ENCODE measurements at places on chromosomes 5 and 9. TPM values are rescaled to one million over a fixed set of nuclear protein-coding genes. Genes with fewer than 3 reads are reported as not detected.

- DNase-seq, result no peak
These were observed 71.5 kb downstream of the GADD45G start for GRCh38 chr9:89676281-89676680.

DNA sequence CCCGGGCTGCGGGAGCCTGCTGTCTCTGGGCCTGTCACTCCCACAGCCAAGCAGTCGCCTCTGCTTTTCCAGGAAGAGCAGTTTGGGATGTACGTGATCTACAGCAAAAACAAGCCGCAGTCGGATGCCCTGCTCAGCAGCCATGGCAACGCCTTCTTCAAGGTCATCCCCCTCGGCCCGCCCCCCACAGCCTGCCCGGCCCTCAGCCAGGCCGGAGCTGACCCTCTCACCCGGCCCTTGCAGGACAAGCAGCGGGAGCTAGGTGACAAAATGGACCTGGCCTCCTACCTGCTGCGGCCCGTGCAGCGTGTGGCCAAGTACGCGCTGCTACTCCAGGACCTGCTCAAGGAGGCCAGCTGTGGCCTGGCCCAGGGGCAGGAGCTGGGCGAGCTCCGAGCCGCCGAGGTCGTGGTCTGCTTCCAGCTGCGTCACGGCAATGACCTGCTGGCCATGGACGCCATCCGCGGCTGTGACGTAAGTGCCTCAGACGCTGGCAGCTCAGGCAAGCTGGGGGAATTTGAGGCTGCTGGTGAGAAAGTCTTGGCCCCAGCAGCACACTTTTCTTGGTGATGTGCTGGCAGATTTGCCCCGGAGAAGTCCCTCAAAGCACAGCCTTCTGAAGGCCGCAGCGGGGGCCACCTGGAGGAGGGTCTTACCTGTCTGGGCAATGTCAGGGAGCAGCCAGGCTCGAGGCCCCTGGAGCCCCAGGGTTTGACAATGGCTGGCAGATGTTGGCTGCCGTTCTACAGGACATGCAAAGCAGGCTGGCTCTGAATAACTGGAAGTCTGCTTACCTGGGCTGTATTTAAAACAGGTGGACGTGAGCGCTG lies 20.1 kb upstream of the LRRC14B start:
- no peak for DNase-seq

DNA sequence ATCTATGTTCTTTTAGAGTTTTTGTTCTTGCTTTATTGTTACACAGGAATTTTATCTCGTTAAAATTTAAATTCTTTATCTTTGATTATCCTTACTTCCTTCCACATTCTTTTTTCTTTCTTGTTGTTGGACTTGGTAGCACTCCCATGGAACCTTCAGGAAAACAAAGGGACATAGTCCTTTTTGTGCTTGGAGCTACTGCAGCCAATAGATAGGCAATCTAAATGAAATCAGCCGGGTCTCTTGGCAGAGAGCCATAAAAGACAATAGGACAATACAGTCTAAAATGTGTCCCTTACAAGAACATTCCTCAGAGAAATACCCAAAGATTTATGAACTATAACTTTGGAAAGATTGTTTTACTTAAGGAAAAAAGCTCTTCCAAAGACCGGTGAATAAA lies 548.1 kb upstream of the C9orf72 start:
- no peak for DNase-seq

GRCh38 chr5:159576902-159577301 lies 246.6 kb upstream of the IL12B start:
- no peak for DNase-seq

DNA sequence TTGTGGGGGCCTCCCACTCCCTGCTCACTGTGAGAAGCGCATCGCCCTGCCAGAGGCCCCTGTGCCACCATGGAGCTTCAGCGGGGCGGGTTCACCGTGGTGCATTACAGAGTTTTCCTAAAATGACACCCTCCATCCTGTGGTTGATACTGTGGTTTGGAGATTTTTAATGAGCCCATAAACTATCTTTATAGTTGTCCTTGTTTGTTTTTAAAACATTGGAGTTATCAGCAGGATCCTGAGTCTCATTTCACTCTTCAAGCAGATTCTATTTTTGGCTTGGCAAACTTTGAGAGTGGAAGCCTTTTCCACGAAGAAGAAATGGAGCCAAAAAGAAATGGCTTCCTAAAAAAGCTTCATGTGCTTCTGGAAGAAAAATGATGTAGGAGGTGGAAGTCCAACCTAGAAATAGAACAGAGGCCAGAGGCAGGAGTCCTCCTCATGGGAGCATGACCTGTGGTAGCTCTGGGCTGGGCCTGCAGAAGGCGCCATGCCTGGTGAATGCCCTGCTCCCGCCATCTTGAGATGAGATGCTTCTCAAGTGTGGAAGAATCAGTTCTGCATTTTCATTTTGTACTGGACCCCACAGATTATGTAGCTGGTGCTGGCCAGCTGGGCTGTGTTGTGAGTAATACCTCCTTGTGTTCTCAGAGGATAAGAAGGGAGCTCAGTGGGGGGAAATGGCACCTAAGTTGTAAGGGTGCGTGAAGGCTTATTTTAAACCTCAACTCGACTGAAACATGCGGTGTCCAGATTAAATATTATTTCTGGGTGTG lies 79.0 kb upstream of the RAI14 start:
- DNase-seq, result no peak

- DNase-seq, result no peak
These were observed 46.5 kb upstream of the TNFAIP8 start for GRCh38 chr5:119309326-119309725.

- peak; percentile 48 for DNase-seq
These were observed 2.8 kb downstream of the CDH6 start for GRCh38 chr5:31196309-31196708.

DNA sequence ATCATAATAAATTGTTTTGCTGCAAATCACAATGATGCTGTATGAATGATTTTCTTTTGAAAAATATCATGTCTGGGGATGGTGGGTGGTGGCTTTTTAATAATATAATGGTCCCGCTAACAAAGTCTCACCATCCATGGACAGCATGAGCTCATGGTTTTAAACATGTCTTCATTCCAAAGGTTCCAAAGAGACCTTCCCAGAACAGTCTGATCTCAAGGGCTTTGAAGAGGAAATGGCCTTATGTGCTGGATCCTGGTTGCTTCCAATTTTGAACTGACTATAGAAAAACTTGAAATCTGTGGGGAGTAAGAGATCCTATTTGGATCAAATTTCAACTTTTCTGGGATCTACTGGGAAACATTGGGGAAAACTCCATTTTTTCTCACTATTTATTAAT lies 121.8 kb downstream of the ADAMTS12 start:
- no peak for DNase-seq

Gene HSD17B3
- total RNA-seq, result not detected

Gene GHR
- 60.6 TPM for total RNA-seq

Gene LCN15
- 0.05 TPM for total RNA-seq

Gene RIC1
- 15.2 TPM for total RNA-seq

Gene LIFR
- 7.1 TPM for total RNA-seq

Gene ZBTB34
- 7.4 TPM for total RNA-seq

Gene ADAMTS12
- total RNA-seq, result not detected

Data from SK-MEL-5 (cell line).